NCI-H1048 (cell line): ENCODE measurements at places on chromosomes 5 and 9.

DNA sequence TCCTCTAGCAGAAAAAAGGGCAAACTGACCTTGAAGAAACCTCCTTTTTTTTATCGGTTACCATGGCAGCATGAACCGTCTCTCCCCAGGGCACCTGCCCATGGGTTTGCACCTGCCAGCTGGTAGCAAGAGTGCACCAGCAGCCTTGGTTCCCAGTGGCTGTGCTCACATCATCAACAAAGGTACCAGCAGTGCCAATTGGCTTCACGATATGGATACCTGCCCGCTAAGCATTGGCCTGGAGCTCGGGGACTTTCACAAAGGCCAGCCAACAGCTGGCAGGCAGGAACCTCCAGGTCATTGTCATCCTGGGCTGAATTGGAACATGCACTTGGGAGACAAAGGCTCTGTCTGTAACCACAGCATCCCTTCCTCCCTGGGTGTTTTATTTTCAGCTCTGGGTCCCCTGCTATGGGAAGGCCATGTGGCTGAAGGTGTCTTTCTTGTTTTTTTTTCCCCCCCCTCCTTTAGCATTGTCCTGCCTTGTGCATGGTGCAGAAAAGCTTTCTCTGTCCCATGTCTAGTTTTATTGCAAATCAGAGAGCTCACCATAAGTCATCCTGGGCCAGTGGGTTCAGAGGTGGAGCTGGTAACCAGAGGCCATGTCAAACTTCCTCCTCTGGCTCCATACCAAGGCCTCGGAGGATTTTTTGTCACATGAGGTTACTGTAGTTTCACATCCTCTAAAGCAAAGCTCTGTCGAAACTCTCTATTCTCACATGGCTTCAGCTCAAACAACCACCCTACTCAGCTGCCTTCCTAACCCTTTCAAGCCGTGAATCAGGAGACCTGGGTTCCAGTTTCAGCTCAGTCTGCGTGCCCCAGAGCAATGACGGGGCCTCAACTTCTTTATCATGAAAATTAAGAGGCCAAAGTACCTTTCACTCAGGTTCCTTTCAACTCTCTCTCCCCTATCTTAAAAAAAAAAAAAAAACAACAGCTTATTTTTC lies 145.5 kb upstream of the MAP3K1 start:
- DNase-seq: no peak

DNA sequence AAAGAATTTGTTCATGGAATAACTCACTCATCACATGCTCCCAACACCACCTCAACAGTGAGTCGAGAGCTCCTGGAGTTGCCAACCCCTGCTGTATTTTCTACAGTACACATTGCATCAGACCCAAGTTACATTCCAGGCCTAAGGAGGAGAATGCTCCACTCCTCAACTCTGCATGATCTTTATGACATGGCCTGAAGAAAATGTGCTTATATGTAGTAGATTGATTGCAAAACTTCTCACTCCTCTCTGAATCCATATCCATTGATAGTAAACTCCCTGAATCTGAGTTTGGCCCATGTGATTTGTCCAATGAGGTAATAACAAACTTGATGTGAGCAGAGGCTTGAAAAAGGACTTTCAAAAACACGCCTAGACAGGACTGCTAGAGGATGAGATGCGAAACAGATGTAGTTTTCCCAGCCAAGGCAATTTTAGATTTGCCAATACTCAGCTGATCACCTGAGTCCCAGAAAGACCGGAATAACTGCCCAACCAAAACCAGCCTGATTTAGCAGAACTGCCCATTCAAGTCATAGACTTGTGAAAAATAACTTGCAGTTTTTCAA lies 29.0 kb upstream of the PAPPA start:
- no peak for DNase-seq

DNA sequence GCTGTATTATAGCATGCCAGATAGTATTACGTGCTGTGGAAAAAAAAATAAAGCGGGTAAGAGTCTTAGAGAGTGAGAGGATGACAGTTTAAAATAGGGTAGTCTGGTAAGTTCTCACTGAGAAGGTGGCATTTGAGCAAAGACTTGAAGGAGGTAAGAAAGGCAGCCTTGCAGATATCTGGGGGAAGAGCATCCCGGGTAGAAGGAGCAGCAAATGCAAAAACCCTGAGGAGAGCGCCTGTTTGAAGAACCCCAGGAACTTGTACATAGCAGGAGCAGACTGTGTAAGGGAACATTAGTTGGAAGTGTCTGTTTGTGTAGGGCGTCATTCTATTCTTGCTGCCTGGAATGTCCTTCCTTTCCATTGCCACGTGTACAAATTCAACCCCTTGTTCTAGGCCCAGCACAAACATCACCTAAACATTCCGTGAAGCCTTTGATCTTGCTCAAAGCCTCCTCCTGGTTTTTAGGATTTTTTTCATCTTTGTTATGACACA lies 2.6 kb downstream of the AP3S1 start:
- no peak for DNase-seq

- DNase-seq: no peak
Observed at GRCh38 chr9:121294151-121294743, 26.3 kb downstream of the GSN start.

DNA sequence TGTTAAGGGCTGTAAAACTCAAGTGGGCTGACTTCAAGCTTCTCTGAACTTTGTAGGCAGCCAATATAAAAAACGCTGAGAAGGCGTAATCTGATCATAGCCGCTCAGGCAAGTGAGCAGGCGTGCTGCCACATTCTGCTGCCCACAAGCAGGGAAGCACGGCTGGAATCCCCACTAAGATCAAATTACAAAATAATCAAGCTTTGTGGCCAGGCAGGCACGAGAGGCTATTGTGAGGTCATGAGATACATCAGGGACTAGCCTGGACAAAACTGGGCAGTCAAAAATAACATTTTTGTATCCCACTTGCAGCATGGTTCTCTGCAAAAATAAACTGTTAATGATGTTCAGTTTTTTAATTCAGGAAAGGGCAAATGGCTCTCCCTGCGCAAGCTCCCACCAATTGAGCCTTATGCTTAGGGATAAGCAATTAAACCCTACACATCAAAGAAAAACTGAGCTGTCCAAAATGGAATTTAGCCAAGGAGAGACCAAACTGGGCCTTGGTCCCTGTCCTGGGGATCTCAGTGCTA lies 64.0 kb downstream of the POU5F2 start:
- DNase-seq: no peak

- no peak for DNase-seq
Observed at GRCh38 chr5:78753093-78753531, 104.5 kb upstream of the LHFPL2 start.

DNA sequence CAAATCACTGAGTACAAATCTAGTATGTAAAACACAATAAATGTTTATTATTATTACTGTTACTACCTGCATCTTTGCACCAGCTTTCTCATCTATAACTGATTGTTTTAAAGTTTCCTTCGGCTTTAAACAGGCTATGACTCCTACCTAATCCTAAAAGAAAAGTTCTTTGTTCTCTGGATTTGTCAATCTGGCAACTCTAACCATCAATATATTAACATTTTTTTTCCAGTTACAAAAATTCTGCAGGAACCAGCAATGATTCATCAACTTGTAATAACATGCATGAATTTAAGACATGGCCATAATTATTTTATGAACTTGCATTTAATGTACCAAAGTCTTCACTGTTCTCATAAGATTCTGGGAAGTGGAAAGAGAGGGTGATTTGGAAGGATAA lies 228.5 kb downstream of the PIK3R1 start:
- peak; percentile 44 for DNase-seq

DNA sequence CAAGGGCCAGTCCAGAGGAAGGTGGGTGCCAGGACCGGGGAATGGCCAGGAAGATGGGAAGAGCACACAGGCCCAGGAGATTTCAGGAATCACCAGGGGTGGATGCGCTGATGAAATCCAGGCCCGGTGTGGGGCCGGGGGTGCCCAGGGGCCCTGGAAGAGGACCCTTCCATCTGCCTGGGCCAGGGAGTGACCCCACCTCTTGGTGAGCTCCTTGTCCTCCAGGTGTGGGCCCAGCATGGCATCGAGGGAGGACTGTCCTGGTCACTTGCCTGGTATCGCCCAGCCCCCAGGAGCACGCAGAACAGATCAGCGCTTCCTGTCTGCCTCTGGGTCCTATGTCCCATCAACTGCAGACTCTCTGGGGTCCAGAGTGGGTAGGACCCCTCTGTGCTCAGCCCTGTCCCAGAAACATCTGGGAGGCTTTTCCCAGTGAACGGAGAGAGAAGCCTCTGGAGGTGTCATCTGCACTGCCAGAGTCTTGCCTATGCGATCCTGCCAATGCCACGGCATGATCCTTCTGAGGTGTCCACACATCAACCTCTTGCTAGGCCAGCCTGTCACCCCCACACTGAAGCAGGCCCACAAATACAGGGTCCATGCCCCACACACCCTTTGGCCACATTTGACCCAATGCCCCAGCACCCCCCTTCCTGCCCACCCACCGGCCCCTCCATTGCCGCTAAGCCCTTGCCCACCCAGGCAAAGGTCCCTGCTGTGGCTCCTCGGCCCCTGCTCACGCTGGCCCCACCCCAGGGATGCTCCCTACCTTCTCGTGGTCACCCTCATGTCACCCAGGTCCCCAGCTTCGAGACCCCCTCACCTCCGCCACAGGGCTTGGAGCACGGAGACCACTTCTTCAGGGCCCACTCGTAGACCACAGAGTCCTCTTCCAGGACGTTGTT lies 67.2 kb downstream of the ZNF354C start:
- no peak for DNase-seq

DNA sequence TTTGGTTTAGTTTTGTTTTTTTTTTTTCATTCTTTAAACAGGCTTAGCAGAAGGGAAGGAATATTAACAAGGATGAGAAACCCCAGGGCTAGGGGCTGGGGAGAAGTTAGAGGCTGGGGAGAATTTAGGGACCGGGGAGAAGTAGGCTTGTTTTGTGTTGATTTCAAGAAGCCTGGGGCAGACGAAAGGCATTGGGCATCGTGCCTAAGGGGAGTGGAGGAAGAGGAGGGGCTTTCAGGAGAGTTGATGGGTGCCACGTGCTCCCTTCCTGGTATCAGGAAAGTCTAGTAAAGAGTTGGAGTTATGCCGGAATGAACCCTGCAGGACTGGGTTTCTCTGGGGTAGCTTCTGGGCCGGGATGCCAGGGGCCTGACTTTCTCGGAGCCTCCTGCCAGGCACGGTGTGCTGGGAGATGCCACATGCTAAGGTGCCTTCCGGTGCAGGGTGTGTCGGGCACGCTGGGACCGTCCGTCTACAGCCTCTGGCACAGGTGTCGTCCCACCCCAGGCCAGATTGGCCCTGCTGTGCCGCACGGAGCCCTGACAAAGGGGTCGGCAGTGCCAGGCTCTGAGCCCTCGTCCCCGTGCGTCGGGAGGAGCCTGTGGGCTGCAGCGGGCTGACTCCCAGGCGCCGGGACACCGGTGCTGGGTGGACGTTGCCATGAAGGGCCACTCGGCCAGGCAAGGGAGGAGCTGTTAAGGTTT lies 159.9 kb downstream of the OLFM1 start:
- DNase-seq: no peak

- no peak for DNase-seq
Observed at GRCh38 chr5:58071566-58071965, 388.3 kb downstream of the PLK2 start.
